ENCODE measurements at places on chromosomes 13 and 19.

DNA sequence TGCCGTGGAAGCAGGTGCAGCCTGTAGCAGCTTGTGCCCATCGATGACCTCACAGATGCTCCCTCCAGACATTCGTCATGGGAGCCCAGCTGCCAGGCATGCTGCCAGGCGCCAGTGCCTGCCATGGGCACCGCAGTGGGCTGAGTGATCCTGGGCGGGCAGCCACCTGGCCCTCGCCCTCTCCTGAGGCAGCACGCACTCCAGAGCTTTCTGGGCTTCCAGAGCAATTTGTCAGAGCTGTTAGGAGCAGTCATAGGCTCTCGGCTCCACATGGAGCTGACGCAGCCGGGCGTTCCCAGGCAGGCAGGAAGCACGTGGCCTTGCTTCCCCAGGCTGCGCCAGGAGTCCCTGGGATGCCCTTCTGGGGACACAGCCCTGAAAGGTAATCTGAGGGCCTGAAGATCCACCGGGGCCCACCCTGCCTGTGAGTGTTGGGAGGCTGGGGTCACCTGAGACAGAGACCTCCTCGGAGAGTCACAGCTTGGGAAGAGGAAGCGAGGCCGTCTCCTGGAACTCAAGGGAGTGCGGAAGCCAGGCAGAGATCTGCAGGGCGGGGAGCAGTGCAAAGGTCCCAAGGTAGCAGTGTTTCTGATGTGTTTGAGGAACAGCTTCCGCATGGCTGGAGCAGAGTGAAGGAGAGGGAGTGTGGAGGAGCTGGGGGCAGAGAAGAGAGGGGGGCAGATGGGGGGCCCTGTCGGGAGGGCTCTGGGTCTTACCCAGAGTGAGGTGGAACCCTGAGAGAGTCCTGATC is 50.6 kb downstream of the DPF1 start:
- no peak overlapping the region for H3K27ac ChIP-seq
- H3K36me3 ChIP-seq, result no peaks in the 10 kb centered on the region
- H3K4me3 ChIP-seq, result no peak overlapping the region
- no peaks in the 10 kb centered on the region for H3K4me1 ChIP-seq

GRCh38 chr19:13381827-13382632 is 124.2 kb downstream of the CACNA1A start:
- no peak for DNase-seq
- no peak overlapping the region for H3K4me3 ChIP-seq
- H3K36me3 ChIP-seq, result no peaks in the 10 kb centered on the region
- H3K27me3 ChIP-seq, result peaks cover 5% of the 10 kb centered on the region
- no peaks in the 10 kb centered on the region for H3K4me1 ChIP-seq

- H3K36me3 ChIP-seq, result no peaks in the 10 kb centered on the region
- DNase-seq, result no peak
- no peak overlapping the region for H3K27ac ChIP-seq
- H3K27me3 ChIP-seq, result peaks cover 41% of the 10 kb centered on the region
- H3K4me3 ChIP-seq, result no peak overlapping the region
These were observed 16.8 kb downstream of the TM6SF2 start for GRCh38 chr19:19256072-19256969.

- H3K4me1 ChIP-seq, result peaks cover 12% of the 10 kb centered on the region
- H3K27ac ChIP-seq, result no peak overlapping the region
- no peak overlapping the region for H3K4me3 ChIP-seq
- peak; percentile 40 for DNase-seq
These were observed 32.3 kb upstream of the FGF9 start for GRCh38 chr13:21638319-21639282.

GRCh38 chr19:54554006-54554405 is 19.6 kb upstream of the LILRA2 start:
- H3K36me3 ChIP-seq, result peaks cover 12% of the 10 kb centered on the region
- no peak overlapping the region for H3K4me3 ChIP-seq
- no peaks in the 10 kb centered on the region for H3K4me1 ChIP-seq
- no peak overlapping the region for H3K27ac ChIP-seq
- no peaks in the 10 kb centered on the region for H3K27me3 ChIP-seq
- no peak for DNase-seq

GRCh38 chr19:19600793-19601330 is 17.6 kb downstream of the PBX4 start:
- DNase-seq, result no peak
- H3K4me1 ChIP-seq, result peaks cover 4% of the 10 kb centered on the region
- H3K36me3 ChIP-seq, result no peaks in the 10 kb centered on the region
- H3K27me3 ChIP-seq, result peaks cover 7% of the 10 kb centered on the region
- H3K4me3 ChIP-seq, result no peak overlapping the region
- H3K27ac ChIP-seq, result no peak overlapping the region

DNA sequence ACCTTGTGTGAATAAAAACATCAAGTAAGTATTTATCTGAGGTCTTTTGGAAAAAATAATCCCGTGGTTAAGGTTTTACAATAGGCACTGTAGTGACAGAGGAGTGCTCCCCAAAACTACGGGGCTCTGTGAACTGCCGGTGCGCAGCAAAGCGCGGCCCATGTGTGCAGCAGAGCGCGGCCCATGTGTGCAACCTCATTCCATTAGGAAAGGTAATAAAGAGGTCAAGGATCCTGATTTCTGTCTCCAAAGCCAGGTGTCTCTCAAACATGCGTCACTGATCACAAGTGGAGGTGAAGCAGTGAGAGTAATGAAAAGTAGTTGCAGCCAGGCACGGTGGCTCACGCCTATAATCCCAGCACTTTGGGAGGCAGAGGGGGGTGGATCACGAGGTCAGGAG is 58.7 kb downstream of the MRPL57 start:
- peaks cover 52% of the 10 kb centered on the region for H3K4me1 ChIP-seq
- no peak overlapping the region for H3K27ac ChIP-seq
- no peaks in the 10 kb centered on the region for H3K36me3 ChIP-seq
- H3K27me3 ChIP-seq, result peaks cover 10% of the 10 kb centered on the region
- H3K4me3 ChIP-seq, result no peak overlapping the region

DNA sequence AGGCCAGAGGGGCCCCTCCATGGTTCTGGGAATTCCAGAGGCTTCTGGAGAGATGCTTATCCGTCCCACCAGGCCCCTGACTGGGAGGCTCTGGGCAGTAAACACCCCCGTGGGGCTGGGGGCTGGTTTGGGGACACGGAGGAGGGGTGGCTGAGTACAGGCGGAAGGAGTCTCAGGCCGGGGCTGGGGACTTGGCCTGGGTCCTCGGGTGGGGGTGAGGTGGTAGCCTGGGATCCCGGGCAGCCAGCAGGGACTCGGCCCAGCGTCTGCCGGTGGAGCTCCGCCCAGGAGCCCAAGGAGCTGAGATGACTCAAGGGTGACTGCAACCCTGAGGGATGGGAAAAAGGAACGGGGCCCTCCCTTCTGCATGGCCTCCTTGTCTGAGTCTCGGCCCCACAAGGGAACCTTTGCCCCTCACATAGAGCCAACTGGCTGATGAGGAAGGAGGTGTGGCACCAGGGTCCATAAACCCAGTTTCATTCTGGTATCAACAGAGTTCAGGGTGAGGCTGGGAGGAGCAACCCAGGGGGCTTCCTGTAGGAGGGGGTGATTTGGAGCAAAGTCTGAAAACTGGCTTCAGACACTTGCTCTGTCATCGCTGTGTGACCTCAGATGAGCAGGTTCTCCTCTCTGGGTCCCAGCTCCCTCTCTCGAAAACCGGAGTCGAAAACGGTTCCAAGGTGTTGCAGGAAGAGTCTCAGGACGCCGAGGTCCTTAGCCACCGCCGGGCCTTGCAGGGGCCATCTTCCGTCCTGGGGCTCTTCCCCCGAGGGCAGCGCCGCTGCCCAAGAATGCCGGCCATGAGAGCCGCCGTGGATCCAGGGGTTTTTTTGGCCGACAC is 809 bp downstream of the MISP start:
- peak overlapping the region; percentile 87 for H3K27ac ChIP-seq
- H3K4me1 ChIP-seq, result peaks cover 17% of the 10 kb centered on the region
- no peaks in the 10 kb centered on the region for H3K36me3 ChIP-seq
- no peak overlapping the region for H3K4me3 ChIP-seq
- no peaks in the 10 kb centered on the region for H3K27me3 ChIP-seq

GRCh38 chr13:59689057-59689456 is 474.7 kb downstream of the DIAPH3 start:
- no peak for DNase-seq
- peaks cover 9% of the 10 kb centered on the region for H3K36me3 ChIP-seq
- H3K27me3 ChIP-seq, result no peaks in the 10 kb centered on the region
- no peak overlapping the region for H3K27ac ChIP-seq
- H3K4me3 ChIP-seq, result no peak overlapping the region
- H3K4me1 ChIP-seq, result peaks cover 32% of the 10 kb centered on the region

GRCh38 chr13:113550453-113550852 is 34.1 kb upstream of the TFDP1 start:
- DNase-seq, result no peak
- peaks cover 1% of the 10 kb centered on the region for H3K27me3 ChIP-seq
- no peak overlapping the region for H3K27ac ChIP-seq
- H3K4me1 ChIP-seq, result peaks cover 38% of the 10 kb centered on the region

DNA sequence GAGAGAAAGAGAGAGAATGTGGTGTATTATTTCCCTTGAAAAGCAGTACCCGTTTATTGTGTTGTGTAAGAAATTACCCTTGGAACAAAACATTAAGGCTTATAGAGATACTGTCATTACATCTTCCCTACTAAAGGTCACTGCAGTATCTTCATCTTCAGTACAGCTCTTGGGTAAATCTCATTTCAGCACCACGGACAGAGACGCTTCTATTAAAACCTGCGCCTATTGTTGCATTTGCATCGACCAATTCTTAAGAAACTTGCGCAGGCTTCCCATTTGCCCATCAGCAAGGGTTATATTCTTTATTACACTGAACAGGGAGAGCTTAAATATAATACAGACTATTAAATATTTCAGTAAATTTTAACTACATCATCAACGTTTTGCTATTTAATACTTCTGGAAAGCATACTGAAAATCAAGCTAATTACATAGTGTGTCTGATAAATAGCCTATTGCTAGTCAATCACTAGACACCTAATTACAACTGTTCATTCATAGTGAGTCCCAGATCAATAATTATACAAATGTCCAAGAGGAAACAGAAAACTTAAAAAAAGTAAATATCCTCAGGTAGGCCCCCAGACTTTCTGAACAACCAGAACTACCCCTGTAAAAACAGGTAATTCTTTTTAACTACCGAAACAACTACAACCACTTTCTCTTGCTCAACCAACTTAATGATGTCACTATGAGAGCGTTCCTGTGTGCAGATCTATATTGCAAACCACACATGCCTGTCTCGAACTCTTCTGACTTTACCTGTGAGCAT is 350.6 kb downstream of the LIG4 start:
- no peaks in the 10 kb centered on the region for H3K36me3 ChIP-seq
- peaks cover 5% of the 10 kb centered on the region for H3K27me3 ChIP-seq
- no peak for DNase-seq
- no peak overlapping the region for H3K27ac ChIP-seq
- H3K4me3 ChIP-seq, result no peak overlapping the region

DNA sequence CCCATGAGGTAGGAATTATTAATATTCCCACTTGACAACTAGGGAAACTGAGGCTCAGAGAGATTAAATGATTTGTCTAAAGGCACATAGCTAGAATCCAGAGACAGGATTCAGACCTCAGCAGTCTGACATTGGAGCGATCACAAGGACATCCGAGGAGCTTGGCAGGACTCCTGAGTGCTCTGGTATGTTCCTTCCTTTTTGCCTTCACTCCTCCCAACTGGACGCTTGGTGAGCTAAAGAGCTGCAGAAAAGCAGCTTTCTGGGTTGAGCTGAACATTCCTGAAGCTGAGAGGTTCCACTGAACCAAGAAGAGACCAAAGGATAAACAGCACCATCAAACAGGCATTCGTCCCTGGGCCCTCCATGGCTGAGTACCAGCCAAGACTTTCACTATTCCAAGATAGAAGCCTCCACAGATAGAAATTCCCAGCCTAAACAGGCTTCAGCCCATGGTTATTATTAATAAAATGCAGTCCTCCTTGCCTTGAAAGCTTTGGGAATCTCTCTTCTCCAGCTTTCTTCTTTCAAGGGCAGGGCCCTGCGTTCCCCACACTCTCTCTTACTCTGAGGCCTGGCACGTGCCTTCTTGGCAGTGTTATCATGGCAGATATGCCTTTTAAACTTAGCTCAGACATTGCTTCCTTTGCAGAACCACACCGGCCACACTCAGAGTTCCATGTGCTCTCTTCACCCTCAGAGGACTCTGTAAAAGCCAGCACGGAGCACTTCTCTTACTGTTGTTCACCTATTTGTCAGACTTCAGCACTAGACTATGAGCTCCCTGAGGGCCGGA is 97.1 kb downstream of the CYSLTR2 start:
- no peak overlapping the region for H3K4me3 ChIP-seq
- H3K4me1 ChIP-seq, result peaks cover 32% of the 10 kb centered on the region
- H3K36me3 ChIP-seq, result peaks cover 7% of the 10 kb centered on the region
- H3K27me3 ChIP-seq, result peaks cover 23% of the 10 kb centered on the region
- no peak overlapping the region for H3K27ac ChIP-seq

DNA sequence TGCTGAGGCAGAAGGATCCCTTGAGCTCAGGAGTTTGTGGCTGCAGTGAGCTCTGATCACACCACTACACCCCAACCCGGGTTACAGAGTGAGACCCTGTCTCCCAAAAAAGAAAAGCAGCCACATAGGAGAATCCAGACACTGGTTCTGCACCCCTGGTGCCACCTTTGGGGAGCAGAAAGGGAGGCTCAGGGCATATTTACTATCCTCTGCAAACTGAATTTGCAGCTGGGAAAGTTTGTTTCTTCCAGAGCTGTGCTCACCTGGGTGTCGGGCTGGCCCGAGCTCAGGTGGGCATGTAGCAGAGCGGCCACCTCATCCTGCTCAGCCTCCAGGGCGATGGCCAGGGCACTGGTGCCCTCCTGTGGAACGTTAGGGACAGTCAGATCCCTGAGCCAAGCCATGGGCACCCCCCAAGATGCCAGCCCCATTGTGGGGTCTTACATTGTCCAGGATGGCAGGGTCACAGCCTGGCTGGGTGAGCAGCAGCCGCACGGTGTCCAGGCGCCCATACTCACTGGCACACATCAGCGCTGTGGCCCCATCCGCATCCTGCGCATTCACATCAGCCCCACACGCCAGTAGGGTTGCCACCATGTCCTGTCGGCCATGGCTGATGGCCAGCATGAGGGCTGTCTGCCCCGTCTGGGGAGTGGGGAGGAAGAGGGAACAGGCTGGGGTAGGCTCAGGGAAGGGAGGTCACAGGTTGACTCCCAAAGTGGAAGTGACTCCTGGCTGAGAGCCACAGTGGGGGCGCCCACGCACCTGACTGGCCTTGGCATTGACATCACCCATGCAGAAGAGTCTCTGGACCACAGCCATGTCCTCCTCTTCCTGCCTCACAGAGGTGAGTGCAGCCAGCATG is 3.1 kb downstream of the RPS28 start:
- H3K27ac ChIP-seq, result no peak overlapping the region
- H3K4me3 ChIP-seq, result no peak overlapping the region
- H3K4me1 ChIP-seq, result peaks cover 19% of the 10 kb centered on the region
- peaks cover 3% of the 10 kb centered on the region for H3K27me3 ChIP-seq
- DNase-seq, result no peak
- peaks cover 32% of the 10 kb centered on the region for H3K36me3 ChIP-seq

Measured in HFFc6 (cell line).